Smooth muscle cell of the coronary artery (primary cell): ENCODE measurements at places on chromosomes 13 and 19. TPM values are rescaled to one million over a fixed set of nuclear protein-coding genes. Genes with fewer than 3 reads are reported as not detected.

Gene PGLYRP2
- not detected in 2 replicates for total RNA-seq

Gene MYO1F
- total RNA-seq, result 0.12 and 0.23 TPM in 2 replicates

Gene PAK4
- 2.5 and 5.6 TPM in 2 replicates for total RNA-seq

Gene IL17D
- total RNA-seq, result 0.59 and 2.1 TPM in 2 replicates

Gene RFPL4A
- 0.08 TPM in 1 of 2 replicates, not detected in the other for total RNA-seq

Gene ZNF575
- 0.08 and 0.12 TPM in 2 replicates for total RNA-seq

Gene MTUS2
- 0.30 TPM in 1 of 2 replicates, not detected in the other for total RNA-seq
